ENCODE measurements at places on chromosomes 5 and 9.

DNA sequence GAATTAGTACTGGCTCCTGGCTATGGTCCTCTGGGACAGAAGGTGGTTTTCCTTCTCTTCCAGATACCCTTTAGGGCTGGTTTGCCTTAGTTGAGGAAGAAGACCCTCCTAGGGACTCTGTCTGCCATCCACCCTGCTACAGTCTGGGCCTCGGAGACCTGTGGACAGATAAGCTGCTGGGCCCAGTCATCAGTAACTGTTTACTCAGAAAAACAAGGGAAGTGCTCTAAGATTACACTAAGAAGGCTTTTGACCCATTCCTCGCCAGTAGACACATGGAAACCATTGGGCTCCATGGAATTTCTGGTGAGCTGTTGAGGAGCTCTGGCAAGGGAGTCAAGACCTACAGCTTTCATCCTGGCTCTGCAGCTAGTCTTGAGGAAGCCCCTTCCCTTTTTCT lies 31.2 kb downstream of the LARP1 start:
- ATAC-seq, result no peak

DNA sequence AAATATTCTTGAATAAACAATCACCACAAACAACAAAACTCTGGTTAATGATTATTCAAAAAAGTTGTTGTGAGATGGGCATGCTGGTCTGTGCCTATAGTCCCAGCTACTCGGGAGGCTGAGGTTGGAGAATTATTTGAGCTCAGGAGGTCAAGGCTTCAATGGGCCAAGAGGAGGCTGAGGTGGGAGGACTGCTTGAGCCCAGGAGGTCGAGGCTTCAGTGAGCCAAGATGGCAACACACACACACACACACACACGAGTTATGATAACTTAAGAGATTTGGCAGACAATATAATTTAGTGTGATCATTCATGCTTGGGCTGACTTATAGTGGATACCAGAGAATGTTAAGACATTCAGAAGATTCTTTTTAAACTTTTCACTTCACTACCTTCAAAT lies 14.9 kb downstream of the LYSMD3 start:
- ATAC-seq, result no peak

DNA sequence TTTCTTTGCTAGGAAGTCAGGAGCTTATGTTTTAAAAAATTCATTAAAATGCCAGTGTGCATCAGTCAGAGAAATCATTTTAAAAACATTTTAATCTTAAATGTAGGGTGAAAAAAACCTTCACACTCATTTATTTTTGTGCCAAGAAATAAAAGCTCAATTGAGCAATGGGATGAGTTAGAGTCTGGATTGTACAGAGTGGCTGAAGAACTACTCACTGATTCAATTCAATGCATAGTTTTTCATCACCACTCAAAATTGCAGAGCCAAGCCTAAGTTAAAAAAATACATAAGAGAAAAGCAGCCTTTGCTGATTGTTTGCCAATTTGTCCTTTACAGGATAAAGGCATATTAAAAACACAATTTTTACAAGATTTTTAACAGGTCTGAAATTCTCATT lies 168.2 kb upstream of the DMRTA1 start:
- no peak for ATAC-seq

DNA sequence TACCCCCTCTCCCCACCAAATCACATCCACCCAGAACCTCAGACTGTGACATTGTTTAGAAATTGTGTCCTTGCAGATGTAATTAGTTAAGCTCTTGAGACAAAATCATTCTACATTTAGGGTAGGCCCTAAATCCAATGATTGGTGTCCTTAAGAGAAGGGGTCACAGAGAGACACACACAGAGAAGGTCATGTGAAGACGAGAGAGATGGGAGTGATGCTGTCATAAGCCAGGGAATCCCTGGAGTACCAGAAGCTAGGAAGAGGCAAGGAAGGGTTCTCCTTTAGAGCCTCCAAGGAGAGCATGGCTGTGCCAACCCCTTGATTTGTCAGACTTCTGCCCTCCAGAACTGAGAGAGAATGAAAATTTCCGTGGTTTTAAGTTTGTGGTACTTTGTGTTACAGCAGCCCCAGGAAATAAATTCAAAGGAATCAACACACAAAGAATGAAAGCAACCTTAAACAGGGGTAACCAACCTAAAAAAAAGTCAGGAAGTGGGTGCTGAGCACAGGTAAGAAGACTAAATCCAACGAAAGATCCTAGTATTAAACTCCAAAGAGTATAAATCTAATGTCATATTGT lies 33.6 kb downstream of the TIMD4 start:
- ATAC-seq, result peak; percentile 78

GRCh38 chr5:124869426-124870033 lies 123.1 kb upstream of the ZNF608 start:
- no peak for ATAC-seq
